Stimulated activated naive CD8-positive, alpha-beta T cell treated with anti-CD3 and anti-CD28 coated beads, Interleukin-15, amount 100 ng/mL, for 72 hours (primary cell): ENCODE measurements at places on chromosomes 1 and 21.

- DNase-seq, result no peak
Observed at GRCh38 chr1:152866321-152866720, 6.5 kb downstream of the LCE7A start.

DNA sequence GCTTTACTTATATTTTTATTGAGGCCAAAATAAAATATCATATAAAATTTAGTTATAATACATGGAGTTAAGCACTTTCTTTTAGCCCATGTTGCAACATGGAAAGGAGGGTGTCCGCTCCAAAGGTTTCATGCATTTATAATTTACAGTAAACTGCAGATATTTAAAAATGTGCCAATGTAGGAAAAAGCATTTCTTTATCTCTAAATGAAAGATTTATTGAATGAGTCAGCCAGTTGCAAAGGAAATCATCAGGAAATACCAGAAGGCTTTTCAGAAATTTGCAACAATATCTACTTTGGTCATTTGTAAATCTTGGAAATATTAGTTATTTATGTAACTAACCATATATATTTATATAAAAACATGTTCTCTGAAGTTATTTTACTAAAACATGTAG is 12.1 kb downstream of the ATP6V1G3 start:
- no peak for DNase-seq

DNA sequence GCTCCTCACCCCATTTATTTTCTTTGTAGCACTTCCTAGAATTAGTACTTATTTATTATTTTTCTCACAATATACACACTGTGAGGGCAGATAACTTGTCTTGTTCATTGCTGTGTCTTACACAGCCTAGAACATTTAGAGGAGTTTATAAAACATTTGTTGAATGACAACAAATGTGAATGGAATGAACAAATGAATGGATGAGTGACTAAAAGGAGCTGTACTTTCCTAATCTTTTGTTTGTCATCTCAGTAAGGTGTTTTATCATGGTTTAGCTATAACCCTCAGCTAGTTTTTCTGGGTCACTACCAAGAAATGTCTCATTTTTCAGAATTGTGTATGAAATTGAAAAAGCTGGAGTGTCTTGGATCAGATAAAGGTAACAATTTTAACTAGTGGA is 239.3 kb upstream of the KCNK2 start:
- no peak for DNase-seq

- no peak for DNase-seq
Observed at GRCh38 chr1:115732316-115732715, 36.2 kb downstream of the CASQ2 start.

- no peak for DNase-seq
Observed at GRCh38 chr1:161985301-161985822, 38.3 kb downstream of the OLFML2B start.

DNA sequence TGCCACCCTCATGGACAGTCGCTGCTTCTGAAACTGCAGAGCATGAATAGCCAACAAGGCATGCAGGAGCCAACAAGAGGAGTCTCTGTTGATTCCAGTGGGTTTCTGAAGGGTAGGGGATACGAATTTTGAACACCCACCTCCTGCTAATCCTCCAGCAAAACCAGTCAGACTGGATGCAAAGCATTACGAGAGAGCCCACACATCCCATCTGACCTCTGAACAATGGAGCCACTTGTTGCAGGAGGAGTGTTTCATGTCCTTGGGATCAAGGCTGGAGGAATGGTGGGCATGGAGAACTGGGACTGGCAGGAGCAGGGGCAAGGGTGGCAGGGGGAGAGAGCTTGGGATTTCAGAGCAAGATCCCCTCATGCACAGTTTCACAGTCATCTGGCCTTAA is 1.6 kb downstream of the VTCN1 start:
- DNase-seq, result no peak

GRCh38 chr1:183198463-183198862 is 12.4 kb downstream of the LAMC2 start:
- DNase-seq, result no peak

DNA sequence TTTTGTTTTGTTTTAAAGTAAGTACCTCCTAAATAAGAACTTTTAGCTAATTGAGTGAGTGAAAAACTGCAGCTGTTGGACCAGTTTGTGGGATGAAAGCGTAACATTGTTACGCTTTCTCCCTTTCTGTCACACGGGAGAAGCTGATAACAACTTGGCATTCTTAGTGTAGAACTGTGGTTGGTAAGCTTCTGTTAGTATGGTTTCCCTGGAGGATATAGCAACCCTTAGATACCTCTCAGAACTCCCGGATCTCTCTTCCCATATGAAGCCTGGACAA is 98.2 kb downstream of the CACHD1 start:
- DNase-seq, result no peak

DNA sequence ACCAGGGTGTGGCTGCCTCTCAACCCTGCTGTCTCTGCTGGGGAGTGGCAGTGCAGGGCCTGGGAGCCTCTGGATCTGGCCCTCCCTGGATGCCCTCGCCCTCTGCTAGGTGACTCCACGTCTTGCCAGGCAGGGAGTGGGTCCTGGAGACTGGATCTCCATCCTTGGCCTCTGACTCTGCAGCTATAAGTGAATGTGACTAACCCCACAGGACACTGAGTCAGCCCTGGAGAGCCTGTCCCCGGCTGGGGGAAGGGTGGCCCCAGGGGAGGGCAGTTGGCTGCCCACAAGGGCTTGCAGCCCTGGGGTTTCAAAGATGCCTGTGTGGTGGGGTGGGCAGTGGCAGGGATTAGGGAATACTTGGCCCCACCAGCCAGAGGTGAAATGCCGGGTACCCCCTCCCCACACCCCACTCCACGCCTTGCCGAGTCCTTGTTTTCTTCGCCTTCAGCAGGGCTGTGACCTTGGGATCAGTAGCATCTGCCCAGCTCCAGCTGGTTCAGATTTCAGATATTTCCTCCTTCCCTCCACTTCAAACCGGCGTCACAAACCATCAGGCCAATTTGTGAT is 1.9 kb upstream of the MYBPH start:
- no peak for DNase-seq

DNA sequence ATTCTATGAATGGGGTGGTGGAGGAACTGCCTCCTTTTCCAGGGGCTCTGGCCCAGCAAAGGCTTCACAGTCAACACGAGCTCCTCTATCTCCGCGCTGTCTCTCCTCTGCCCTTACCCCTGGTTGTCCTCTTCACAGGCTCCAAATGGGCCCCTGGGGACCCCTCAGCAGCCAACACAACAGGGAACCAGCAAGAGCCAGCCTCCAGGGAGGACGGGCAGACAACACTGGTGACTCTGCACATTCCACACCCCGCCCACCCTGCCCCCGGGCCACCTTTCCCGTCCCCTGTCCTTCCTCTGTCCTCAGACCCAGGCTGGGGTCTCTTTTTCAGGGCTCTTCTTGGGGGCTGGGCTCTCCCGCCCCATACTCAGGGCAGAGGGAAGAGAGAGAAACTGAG is 17.5 kb upstream of the ETV3 start:
- DNase-seq, result no peak

- no peak for DNase-seq
Observed at GRCh38 chr1:173097001-173097400, 46.3 kb upstream of the TNFSF18 start.

- DNase-seq, result no peak
Observed at GRCh38 chr1:4871373-4871772, 217.0 kb downstream of the AJAP1 start.

DNA sequence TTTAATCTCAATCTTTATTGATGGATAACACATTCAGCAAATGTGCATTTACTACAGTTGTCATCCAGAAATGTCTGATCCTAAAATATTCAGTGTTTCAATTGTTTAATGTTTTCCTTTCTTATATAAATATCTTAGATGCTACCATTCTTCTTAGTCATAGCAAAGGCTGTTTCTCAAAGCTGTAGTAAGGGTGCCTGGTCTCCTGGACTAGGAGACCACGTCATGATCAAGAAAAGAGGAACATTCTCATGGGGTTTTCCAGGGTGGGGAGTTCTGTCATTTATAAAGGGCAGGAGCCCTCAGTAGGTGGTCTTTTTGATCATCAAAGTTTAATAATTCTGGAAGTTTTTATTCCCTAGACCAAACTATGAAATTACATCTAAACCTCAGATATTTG is 292.8 kb downstream of the HMCN1 start:
- no peak for DNase-seq

DNA sequence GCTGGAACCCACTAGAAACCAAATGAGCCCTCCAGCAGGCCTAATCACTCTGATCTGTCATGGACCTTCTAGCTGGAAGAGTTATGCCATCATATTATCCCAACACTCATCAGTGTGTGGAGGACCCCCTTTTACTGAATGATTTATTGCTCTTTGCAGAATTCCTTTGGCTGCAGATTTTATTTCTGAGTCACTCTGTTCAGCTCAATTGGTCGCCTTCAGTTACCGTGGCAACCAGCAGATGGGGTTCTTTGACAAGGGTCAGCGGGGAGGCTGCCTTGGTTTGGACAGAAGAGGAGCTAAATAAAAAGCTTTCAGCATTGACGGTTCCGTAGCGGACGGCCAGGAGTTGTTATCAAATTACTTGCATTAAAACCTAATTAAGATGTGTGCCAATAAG is 220.1 kb downstream of the SDCCAG8 start:
- DNase-seq, result no peak

- DNase-seq, result no peak
Observed at GRCh38 chr1:8599646-8600212, 217.7 kb downstream of the RERE start.

GRCh38 chr1:199875856-199876255 is 151.7 kb upstream of the NR5A2 start:
- no peak for DNase-seq

DNA sequence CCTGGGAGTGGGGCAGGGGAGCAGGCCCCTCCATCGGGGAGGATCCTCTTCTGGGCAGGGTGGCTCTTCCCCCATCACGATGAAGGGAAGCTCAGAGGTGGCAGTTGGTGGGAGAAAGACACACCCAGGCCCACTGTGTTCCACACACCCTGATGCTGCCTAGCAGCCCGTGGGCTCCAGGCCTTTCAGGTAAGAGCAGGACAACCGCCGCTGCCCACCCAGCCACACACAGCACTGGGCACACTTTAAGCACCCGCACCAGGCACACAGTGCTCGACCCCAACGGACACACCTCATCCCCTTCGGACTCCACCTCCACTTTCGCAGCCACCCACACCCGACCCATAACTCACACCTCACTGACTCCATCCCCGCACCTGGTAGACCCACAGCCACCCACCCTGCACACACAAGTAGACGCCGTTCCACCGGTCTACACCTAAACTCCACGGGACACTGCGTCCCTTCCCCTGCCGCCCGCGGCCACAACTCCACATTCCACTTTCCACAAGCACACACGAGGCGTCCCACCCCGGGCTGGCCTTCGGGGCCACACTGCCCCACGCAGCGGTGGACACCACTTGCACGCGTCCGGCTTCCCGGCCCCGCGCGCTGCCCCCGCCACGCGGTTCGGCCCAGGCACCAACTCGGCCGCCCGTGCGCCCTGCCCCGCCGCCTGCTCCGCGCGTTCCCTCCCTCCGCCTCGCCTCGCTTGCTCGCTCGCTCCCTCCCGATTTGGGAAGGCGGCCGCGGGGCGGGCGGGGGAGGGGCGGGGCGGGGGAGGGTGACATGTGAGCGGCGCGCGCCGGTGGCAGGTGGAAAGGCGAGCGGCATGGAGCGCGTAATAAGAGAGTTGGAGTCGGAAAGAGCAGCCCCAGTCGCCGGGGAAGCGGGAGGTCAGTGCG is at the start of gene KCNQ4:
Gene KCNQ4 (plus strand): TSS at position 787 of the 905 bp plus-strand sequence. CDS start 307 bp downstream, outside the sequence.
- DNase-seq, result no peak

DNA sequence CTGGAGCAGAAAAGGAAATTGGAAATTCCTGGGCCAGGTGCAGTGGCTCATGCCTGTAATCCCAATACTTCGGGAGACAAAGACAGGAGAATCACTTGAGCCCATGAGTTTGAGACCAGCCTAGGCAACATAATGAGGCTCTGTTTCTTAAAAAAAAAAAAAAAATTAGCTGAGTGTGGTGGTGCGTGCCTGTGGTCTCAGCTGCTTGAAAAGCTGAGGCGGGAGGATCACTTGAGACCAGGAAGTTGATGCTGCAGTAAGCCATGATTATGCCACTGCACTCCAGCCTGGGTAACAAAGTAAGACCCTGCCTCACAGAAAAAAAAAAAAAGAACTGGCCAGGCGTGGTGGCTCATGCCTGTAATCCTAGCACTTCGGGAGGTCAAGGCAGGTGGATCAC is 56.7 kb downstream of the SRSF11 start:
- no peak for DNase-seq

- no peak for DNase-seq
Observed at GRCh38 chr21:38268864-38269575, 12.2 kb downstream of the KCNJ15 start.

- DNase-seq, result no peak
Observed at GRCh38 chr1:196733091-196733970, 41.3 kb upstream of the CFHR3 start.

DNA sequence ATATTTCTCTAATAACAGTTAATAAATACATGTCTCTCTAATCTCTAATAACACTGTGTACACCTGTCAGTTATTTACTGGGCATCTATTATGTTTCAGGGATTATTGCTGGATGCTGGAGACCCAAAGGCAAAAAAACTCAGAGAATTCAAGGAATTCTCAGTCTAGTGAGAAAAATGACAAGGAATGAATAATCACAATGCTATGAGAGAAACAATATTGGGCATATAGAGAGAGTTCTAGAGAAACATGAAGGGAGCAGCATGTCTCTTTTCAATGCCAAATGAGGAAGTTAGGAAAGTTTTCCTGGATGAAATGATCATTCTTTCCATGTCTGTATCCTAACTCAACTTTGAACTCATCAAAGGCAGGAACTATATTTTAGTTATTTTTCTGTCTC is 82.8 kb downstream of the TNFSF18 start:
- no peak for DNase-seq

DNA sequence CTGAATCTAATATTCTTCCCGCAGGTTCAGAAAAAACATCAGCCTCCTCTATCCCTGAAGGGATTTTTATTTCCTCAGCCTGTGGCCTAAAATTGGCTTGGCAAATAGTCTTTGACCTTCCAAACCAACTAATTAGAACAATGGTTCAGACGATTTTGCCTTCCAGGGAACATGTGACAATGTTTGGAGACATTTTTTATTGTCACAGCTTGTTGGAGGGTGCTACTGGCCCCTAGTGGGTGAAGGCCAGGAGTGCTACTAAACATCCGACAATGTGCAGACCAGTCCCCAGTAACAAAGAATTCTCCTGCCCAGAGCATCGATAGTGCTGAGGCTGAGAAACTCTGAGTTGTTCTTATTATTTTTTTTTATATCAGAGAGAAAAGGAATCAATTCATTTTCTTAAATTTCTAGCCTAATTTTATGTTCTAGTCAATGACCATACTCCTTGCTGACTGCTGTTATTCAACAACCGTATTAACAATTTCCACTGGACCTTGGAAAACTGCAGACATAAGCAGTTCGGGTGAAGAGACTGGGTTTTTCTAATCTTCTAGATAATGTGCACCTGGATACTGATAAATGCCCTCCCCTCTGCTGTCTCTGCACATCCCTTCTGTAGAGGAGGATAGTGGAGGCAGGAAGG is 280.7 kb downstream of the LMX1A start:
- no peak for DNase-seq

- DNase-seq, result no peak
Observed at GRCh38 chr1:32219022-32219421, 3.1 kb downstream of the TMEM234 start.
